Thoracic aorta (tissue), 2 donors: ENCODE measurements at places on chromosomes 1 and 21.

- no peak for DNase-seq
Observed at GRCh38 chr1:218852527-218852926, 321.2 kb upstream of the LYPLAL1 start.

DNA sequence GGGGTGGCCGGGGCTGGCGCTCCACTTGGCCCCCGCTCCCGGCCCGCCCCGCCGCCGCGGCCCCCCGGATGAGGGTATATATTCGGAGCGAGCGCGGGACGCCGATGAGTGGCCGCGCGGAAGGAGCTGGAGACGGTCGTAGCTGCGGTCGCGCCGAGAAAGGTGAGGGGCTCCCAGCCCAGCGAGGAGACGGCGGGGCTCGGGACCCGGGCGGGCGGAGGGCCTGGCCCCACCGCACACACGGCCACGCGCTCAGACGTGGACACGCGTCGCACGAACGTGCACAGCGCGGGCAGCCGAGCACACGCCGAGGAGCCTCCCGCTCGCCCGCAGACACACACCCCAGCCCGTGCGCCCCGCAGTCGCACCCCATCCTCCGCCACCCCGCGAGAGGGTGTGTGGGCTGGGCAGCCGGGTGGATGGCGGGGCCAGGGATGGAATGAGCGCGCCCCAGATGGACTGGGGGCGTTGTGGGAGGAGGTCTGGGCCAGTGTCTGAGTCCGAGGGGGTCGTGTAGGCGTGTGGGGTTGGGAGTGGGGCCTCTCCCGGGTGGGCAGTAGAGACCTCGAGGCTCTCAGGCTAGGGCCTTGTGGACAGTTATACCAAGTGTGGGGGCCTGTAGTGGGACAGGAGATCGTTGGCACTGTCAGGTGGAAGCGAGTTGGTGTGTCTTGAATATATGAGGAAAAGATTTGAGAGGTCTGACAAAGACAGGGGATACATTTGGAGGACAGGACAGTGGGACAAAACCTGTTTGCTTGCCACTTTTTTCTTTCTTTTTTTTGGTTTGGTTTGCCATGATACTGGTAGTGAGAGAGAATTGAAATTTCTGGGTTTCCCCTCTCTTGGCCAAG is at the start of gene UAP1:
UAP1 (plus strand) TSS at position 107 of the 854 bp plus-strand sequence. CDS start 4,347 bp downstream, outside the sequence.
- DNase-seq = no peak

DNA sequence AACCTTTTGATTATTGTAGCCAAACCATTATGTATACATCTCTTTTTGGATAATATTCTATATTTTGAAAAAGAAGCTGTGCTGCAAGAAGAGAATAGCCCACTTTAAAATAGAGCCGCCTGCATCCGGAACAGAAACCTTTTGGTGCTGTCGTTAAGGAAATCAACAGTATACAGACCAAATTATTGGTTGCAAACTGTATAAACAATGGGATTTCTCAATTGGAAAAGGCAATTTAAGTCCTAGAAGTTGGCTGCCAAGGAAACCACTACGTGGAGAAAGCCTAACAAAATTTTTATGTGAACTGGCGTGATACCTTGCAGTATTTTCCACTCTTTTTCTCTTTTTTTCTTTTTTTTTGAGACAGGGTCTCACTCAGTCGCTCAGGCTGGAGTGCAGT is 25.8 kb downstream of the DESI2 start:
- no peak for DNase-seq

- no peak for DNase-seq
Observed at GRCh38 chr1:224189561-224189960, 6.5 kb downstream of the DEGS1 start.

DNA sequence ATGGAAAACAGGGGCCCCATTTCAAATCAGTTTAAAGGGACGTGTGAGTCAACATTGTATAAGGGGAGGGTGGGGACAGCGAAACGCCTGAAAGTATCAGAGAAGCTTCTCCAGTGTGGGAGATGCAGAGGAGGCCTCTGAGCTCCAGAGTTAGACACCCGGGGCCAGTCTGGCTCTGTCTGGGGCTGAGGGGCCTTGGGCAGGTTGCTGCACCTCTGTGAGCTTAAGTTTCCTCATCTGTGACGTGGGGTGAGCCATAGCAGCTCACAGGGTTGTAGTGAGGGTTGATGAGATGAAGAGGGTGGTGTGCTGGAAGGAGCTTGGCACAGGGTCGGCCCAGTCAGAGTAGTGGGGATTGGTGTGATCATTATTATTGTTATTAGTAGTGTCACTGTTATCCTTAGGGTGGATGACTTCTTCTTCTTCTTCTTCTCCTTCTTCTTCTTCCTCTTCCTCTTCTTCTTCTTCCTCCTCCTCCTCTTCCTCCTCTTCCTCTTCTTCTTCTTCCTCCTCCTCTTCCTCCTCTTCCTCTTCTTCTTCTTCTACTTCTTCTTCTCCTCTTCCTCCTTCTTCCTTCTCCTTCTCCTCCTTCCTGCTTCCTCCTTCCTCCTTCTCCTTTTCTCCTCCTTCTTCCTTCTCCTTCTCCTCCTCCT is 282.0 kb downstream of the PTPRU start:
- DNase-seq = no peak

DNA sequence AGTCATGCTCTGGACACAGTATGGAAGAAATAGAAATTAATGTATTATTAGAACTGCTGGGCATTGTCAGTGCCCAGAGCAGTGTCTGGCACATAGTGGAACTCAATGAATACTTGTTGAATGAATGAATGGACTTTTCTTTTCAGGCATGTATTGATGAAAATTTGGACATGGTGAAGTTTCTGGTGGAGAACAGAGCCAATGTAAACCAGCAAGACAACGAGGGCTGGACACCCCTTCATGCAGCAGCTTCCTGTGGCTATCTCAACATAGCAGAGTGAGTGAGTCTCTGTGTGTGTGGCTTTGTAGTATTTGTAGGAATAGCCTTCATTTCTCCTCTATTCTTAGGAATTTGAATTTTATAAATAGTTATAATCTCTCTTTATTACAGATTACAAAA is 68.1 kb downstream of the PPP1R12B start:
- DNase-seq = no peak

DNA sequence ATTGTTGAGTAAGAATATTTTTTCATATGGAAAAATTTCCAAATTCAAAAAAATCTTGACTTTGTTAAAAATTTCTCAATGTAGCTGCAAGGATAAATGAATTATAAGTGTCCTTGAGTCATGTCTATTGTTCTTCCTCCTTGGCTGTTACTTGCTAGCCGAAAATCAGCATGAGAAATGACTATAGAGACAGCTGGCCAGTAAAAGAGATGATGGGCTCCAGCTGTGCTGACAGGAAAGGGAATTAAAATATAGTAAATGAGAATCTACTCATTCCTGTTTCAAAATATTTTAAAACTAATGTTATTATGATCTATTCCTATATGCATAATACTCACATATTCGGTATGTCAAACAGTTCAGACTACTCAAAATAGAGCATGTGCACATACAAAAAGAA is 1292.6 kb downstream of the BRINP3 start:
- DNase-seq = no peak

- DNase-seq = no peak
Observed at GRCh38 chr1:30527511-30528140, 195.8 kb downstream of the MATN1 start.

DNA sequence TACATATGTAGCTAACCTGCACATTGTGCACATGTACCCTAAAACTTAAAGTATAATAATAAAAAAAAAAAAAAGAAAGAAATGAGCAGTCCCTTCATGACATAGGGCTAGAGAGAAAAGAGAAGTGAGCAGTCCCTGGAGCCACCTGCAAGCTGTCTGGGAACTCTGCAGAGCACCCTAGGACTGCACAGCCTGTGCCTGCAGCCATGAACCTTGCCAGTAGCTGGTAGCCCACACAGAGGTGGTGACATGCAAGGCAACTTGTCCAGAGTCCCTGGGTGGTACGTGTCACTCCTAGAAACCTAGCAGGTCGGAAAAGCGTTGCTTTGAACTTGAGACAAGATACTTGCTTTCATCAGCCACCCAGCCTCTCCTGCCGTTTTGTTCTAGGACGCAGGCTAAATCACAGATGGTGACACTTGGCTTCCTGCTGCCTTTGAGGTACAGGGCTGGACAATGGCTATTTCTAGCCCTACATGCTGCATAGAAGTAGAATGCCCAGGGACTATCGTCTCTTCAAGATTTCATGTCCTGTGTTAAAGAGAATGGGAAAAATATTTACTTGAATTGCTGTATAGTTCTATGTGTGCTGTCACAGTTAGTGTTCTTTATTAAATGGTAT is 260.9 kb downstream of the LTN1 start:
- no peak for DNase-seq
